ENCODE measurements at places on chromosomes 7 and 10.

DNA sequence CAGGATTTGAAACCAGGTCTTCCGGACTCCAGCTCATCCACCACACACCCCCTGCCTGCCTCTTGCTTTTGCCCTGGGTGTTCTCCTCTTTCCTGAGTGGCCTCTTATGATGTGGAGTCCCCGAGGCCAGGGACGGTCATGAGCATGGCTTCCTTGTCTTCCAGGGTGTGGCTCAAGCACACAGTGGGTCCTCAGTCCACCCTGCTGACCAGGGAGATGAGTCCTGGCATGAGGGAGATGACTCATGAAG lies 32.8 kb downstream of the DNAJB12 start:
- DNase-seq, result peak; percentile 100
- H3K4me1 ChIP-seq, result peaks cover 50% of the 10 kb centered on the region
- no peak overlapping the region for H3K4me3 ChIP-seq

GRCh38 chr7:142669074-142669654 lies 80.1 kb upstream of the PRSS1 start:
- DNase-seq, result no peak
- no peaks in the 10 kb centered on the region for H3K27me3 ChIP-seq
- no peaks in the 10 kb centered on the region for H3K36me3 ChIP-seq
- H3K4me1 ChIP-seq, result no peaks in the 10 kb centered on the region
- H3K27ac ChIP-seq, result no peak overlapping the region

DNA sequence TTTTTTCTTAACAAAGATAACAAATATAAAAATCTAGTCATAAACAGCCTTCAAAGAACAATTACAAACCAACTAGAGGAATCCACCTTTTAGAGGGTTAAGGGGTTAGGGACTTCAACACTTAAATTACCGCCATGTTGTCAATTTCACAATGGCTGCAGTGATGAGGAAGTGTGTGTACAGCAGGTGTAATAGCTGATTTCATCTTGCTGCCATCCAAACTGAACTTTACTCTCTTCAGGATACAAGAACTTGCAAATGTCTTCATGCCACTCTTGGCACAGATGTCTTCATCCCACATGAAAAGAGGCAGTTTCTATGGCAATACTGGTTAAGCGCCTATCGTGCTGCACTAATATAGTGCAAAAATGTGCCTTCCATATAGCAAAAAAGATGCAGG lies 401.0 kb downstream of the PHF14 start:
- H3K4me3 ChIP-seq, result no peak overlapping the region
- no peaks in the 10 kb centered on the region for H3K27me3 ChIP-seq
- H3K4me1 ChIP-seq, result no peaks in the 10 kb centered on the region
- DNase-seq, result no peak
- H3K27ac ChIP-seq, result no peak overlapping the region

- no peak overlapping the region for H3K27ac ChIP-seq
- DNase-seq, result no peak
- no peaks in the 10 kb centered on the region for H3K27me3 ChIP-seq
- no peak overlapping the region for H3K4me3 ChIP-seq
- H3K36me3 ChIP-seq, result no peaks in the 10 kb centered on the region
Measured at GRCh38 chr7:142158736-142159496, 47.4 kb downstream of the MGAM2 start.

GRCh38 chr7:141409801-141410329 lies 141.3 kb upstream of the AGK start:
- no peak overlapping the region for H3K4me3 ChIP-seq
- DNase-seq, result no peak
- H3K27me3 ChIP-seq, result no peaks in the 10 kb centered on the region
- H3K27ac ChIP-seq, result no peak overlapping the region
- H3K36me3 ChIP-seq, result no peaks in the 10 kb centered on the region

GRCh38 chr10:83073472-83073871 lies 1065.8 kb upstream of the GHITM start:
- no peak overlapping the region for H3K4me3 ChIP-seq
- no peaks in the 10 kb centered on the region for H3K4me1 ChIP-seq
- H3K36me3 ChIP-seq, result no peaks in the 10 kb centered on the region
- H3K27ac ChIP-seq, result no peak overlapping the region
- no peak for DNase-seq
- H3K27me3 ChIP-seq, result no peaks in the 10 kb centered on the region

- no peaks in the 10 kb centered on the region for H3K27me3 ChIP-seq
- no peak overlapping the region for H3K27ac ChIP-seq
- H3K4me3 ChIP-seq, result no peak overlapping the region
- H3K36me3 ChIP-seq, result no peaks in the 10 kb centered on the region
Measured at GRCh38 chr10:4758256-4758655, 67.8 kb upstream of the AKR1E2 start.

DNA sequence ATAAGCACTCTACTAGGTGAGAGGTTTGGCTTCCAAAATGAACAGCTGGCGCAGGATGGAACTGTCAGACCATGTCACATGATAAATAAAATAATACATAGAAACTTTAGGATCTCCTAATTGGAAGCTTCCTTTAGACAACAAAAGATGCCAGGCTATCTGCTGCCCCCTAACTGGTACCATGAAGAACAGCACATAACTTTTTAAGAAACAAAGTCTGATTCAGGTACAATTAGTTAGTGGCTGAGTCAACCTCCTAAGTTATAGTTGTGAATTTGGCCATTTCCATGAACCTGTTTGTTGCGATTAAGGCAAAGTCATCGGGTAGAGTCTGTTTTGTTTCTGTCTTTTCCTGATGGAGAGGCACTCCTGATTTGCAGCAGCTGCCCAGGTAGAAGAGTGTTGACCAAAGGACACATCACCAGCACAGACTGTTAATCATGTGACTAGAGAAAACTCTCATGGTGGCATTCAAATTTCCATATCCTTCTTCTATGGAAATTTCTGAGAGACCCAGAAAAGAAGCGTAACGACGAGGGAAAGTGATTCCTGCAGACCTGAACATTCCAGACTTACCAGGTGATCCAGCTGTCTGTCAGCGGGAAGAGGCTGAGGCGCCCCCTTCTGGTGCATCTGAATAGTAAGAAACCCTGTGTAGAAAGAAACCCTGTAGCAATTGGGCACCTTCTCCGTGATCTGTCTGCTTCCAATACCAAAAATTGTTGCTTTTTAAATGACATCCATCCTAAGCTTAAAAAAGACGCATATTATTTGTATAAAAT lies 8.6 kb upstream of the INHBA start:
- no peak for DNase-seq
- no peaks in the 10 kb centered on the region for H3K36me3 ChIP-seq
- peaks cover 5% of the 10 kb centered on the region for H3K27me3 ChIP-seq
- H3K4me3 ChIP-seq, result no peak overlapping the region

- peaks cover 23% of the 10 kb centered on the region for H3K4me1 ChIP-seq
- H3K4me3 ChIP-seq, result peak overlapping the region; percentile 99
- no peak for DNase-seq
- H3K27ac ChIP-seq, result peak overlapping the region; percentile 85
Measured at GRCh38 chr10:87092861-87093631, 1.6 kb downstream of the GLUD1 start.

DNA sequence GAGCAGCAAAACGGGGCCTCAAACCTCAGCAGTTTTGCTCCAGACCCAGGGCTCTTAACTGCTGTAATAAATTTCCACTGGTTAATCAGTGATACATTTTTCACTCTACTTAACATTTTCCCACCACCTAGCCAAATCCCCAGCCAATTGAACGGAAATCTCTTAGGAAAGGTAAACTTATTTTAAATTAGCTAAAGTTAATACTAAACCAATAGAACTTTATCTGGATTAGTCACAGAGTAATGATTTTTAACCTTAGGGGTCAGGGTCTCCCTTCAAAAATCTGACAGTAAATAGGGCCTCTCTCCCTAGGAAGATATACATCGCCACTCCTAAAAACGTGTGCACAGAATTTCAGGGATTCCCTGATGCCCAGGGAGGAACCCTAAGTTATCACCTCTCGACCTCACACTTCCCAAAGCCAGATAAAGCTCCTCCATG lies 87.4 kb upstream of the KMT2E start:
- H3K36me3 ChIP-seq, result no peaks in the 10 kb centered on the region
- no peak overlapping the region for H3K4me3 ChIP-seq
- H3K27me3 ChIP-seq, result no peaks in the 10 kb centered on the region
- no peak overlapping the region for H3K27ac ChIP-seq
- no peak for DNase-seq

GRCh38 chr7:260441-261281 lies 29.3 kb upstream of the FOXL3 start:
- H3K4me3 ChIP-seq, result no peak overlapping the region
- no peaks in the 10 kb centered on the region for H3K4me1 ChIP-seq
- H3K27ac ChIP-seq, result no peak overlapping the region
- H3K27me3 ChIP-seq, result peaks cover 3% of the 10 kb centered on the region
- H3K36me3 ChIP-seq, result peaks cover 3% of the 10 kb centered on the region
- no peak for DNase-seq

- peaks cover 37% of the 10 kb centered on the region for H3K4me1 ChIP-seq
- DNase-seq, result no peak
- H3K27me3 ChIP-seq, result no peaks in the 10 kb centered on the region
- H3K36me3 ChIP-seq, result no peaks in the 10 kb centered on the region
Measured at GRCh38 chr7:42108803-42109528, 128.0 kb downstream of the GLI3 start.

GRCh38 chr10:82888809-82889455 lies 1013.9 kb downstream of the NRG3 start:
- no peak for DNase-seq
- H3K27ac ChIP-seq, result no peak overlapping the region

DNA sequence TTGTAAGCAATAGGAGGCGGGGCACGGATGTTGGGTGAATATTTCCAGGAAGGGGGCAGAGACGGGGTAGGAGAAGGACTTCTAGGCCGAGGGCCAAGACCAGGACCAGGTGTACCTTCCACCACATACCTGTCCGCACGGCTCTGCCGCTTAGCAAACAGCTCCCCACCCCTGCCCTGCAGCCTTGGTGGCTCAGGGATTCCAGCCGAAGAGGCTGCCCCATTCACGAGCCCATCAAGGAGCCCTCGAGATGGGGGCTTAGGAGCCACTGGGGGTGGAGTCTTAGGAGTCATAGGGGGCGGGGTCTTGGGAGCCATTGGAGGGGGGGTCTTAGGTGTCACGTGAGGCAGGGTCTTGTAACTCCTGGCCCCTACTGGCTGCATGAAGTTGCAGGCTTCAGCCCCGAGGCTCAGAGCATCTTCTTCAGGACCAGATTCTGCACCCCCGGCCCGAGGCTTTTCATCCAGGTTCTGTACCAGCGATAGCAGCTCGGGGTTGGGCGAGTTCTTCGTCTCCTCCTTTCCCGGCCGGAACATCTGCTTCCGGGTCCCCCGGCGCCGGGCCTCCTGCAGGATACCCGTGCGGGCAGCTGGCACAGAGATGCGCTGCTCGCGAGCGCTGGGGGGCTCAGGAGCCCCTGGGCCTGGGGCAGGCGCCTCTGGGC lies 6.1 kb upstream of the MYOZ1 start:
- DNase-seq, result no peak
- no peak overlapping the region for H3K27ac ChIP-seq
- H3K36me3 ChIP-seq, result no peaks in the 10 kb centered on the region
- peak overlapping the region; percentile 23 for H3K4me3 ChIP-seq
- H3K4me1 ChIP-seq, result peaks cover 8% of the 10 kb centered on the region
- H3K27me3 ChIP-seq, result no peaks in the 10 kb centered on the region

- peaks cover 9% of the 10 kb centered on the region for H3K4me1 ChIP-seq
- DNase-seq, result no peak
- H3K27me3 ChIP-seq, result peaks cover 4% of the 10 kb centered on the region
- H3K4me3 ChIP-seq, result no peak overlapping the region
- H3K27ac ChIP-seq, result no peak overlapping the region
Measured at GRCh38 chr7:50653981-50654425, 88.8 kb upstream of the DDC start.

GRCh38 chr10:3785251-3785850 lies 342 bp upstream of the KLF6 start:
- peaks cover 26% of the 10 kb centered on the region for H3K36me3 ChIP-seq
- peaks cover 25% of the 10 kb centered on the region for H3K4me1 ChIP-seq
- no peaks in the 10 kb centered on the region for H3K27me3 ChIP-seq

DNA sequence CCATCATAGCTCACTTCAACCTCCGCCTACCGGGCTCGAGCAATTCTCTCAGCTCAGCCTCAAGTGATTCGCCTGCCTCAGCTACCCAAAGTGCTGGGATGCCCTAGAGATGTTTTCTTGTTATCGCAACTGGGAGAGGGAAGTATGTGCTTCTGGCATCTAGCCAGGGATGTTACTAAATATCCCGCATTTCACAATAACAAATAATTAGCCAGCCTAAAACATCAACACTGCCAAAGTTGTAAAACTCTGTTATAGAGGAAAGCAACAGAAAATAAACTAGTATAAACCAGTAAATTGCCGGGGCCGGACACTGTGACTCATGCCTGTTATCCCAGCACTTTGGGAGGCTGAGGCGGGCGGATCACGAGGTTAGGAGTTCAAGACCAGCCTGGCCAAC lies 7.2 kb downstream of the INA start:
- H3K27me3 ChIP-seq, result peaks cover 16% of the 10 kb centered on the region
- H3K27ac ChIP-seq, result no peak overlapping the region
- DNase-seq, result no peak
- H3K4me3 ChIP-seq, result no peak overlapping the region
- no peaks in the 10 kb centered on the region for H3K4me1 ChIP-seq
- no peaks in the 10 kb centered on the region for H3K36me3 ChIP-seq

GRCh38 chr10:75197906-75198305 lies 12.7 kb upstream of the VDAC2 start:
- H3K27me3 ChIP-seq, result no peaks in the 10 kb centered on the region
- no peak for DNase-seq
- H3K36me3 ChIP-seq, result no peaks in the 10 kb centered on the region
- no peak overlapping the region for H3K27ac ChIP-seq

DNA sequence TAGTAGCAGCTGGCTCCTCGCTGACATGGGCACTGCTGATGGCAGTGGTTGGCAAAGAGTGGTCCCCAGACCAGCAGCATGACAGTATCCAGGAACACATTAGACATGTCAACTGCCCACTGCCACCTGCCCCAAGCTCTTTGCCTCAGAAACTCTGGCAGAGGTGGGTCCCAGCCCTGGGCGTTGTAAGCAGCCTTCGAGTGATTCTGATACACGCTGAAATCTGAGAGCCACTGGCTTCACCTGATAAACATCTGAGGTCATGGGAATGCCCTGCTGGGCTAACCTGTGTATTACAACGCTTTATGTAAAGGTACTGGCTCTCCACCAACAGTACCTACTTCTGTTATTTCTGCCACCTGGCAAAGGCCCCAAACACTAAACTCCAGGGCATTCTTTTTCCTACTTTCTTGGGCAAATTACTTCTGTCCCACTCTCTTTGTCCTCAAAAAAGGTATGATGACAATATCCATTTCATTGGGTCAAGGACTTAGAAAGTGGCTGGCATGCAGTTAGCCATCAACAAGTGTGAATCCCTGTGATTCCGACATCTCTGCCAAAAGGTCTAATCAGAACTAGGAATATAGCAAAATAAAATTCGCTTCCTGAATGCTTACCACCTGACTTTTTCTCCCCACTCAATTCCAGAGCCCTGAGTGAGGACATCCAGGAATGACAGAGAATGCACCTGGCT lies 9.2 kb downstream of the SGMS1 start:
- H3K27me3 ChIP-seq, result no peaks in the 10 kb centered on the region
- DNase-seq, result no peak
- H3K4me1 ChIP-seq, result peaks cover 15% of the 10 kb centered on the region
- H3K27ac ChIP-seq, result no peak overlapping the region
- no peak overlapping the region for H3K4me3 ChIP-seq
